A673 (cell line): ENCODE measurements at places on chromosomes 1 and 21. TPM values are rescaled to one million over a fixed set of nuclear protein-coding genes. Genes with fewer than 3 reads are reported as not detected.

GRCh38 chr21:45942755-45943629 lies 38.6 kb upstream of the COL6A1 start:
- H3K36me3 ChIP-seq = no peaks in the 10 kb centered on the region
- DNase-seq = no peak
- no peaks in the 10 kb centered on the region for H3K4me1 ChIP-seq
- H3K27me3 ChIP-seq = no peaks in the 10 kb centered on the region

DNA sequence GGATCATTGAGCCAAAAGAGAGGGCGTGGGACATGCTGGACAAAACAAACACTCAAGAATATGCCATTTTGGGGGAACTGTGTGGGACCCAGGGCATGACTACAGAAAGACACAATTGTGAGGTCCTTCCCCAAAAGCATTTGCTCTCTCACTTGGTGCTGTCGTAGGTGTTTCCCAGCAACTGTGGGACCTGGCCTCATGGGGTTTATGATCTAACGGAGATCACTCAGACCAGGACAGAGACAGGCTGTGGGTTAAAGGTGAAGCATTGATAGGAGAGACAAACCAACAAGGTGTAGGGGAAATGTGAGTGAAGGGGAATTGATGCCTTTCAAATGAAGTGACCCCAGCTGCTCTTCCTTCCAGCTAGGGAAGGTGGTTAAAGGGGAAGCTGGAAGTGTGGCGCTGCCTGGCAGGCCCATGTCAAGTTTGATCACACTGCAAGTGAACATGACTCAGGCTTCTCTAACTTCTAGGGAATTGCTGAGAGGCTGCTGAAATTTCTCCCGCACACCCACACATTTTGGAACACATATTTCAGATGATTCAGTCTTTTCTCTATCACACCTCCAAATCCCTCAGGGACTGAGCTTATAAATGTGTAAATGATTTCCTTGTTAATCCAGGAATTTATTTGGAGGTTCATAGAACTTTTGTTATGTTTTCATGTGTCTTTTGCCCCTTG lies 30.2 kb downstream of the TRAF5 start:
- no peaks in the 10 kb centered on the region for H3K27me3 ChIP-seq
- no peaks in the 10 kb centered on the region for H3K4me1 ChIP-seq
- no peak overlapping the region for H3K4me3 ChIP-seq

Gene CCDC185
- total RNA-seq = not detected in 2 replicates

DNA sequence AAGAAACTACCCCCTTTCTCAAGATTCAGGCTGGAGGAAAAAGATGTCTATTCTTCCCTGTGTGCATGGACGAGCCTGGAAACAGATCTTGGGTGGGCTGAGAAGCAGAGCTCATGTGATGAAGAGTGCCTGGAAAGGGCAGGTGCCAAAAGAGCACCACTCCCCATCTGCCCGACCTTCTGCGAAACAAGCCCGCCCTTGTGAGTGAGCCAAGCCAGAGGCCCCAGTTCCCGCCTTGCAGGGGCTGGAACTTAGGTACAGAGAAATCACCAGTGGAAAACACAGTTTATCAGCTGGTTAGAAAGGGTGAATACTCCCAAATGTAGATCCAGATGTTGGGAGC lies 26.7 kb upstream of the A3GALT2 start:
- H3K4me1 ChIP-seq = peaks cover 52% of the 10 kb centered on the region
- peak overlapping the region; percentile 94 for H3K4me3 ChIP-seq
- peaks cover 4% of the 10 kb centered on the region for H3K36me3 ChIP-seq
- H3K27me3 ChIP-seq = no peaks in the 10 kb centered on the region
- H3K27ac ChIP-seq = peak overlapping the region; percentile 89
- no peak for DNase-seq

DNA sequence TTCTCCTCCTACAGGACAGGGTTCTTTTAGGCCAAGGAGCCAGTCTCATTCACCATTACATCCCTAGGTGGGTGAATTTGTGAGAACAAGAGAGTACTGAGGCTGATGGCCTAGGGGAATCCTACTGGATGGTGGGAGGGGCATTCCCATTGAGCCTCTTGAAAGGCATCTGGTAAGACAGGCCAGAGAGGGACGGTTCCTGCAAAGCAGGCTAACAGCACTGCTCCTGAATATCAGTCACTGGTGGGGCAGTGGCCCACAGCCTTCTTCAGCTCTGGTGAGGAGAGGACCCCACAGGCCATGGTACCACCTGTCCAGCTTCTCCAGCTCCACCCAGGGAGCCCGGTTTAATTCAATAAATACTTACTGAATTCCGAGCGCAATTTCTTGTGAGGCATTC lies 125.9 kb upstream of the EDN2 start:
- no peak overlapping the region for H3K4me3 ChIP-seq
- DNase-seq = no peak
